Right hindlimb (tissue), 1 donor: ENCODE measurements at places on chromosomes 1 and 21.
A peak's percentile ranks its signal among the peaks of the same experiment; 100 is the strongest.

- DNase-seq = no peak
Measured at GRCh38 chr1:200786788-200787187, 48.1 kb downstream of the CAMSAP2 start.

GRCh38 chr21:16634515-16634914, 878.3 kb upstream of the CXADR start:
- no peak for DNase-seq

DNA sequence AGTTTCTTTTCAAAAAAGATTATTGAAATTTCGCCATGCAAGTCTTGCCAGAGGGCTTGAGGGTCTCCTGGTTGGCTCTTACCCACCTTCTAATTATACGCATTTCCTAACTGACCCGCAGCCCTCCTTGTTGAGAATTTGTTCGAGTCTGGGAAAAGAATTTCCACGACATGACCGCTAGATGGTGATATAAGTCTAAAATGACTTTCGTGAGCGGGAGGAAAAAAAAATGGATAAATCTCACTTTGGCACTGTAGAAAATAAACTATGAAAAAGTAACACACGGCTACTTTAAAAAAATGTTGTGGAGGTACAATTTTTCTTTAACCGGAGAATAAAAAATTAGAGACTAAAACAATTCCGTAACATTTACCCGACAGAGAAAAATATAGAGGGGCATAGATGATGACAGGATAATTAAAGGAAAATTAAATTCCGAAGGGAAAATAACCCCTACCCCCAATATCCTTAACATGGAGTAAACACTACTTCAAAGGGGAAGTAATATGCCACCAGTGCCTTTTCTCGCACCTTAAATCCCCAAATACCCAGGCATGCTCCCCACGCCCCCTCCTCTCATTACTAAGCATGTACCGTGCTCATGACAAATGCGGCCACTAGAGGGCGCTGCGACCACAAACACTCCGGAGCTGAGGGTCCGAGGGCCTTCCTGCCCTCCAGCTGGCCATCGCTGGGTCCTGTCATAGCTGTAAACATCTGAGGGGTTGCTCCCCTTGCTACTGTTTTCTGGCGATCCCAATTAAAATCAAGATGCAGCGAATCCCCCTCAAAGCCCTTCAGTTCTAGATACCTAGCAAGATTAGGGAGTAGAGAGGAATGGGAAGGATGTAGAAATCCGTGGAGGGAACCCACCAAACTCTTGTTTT, 266.9 kb downstream of the ASTN1 start:
- peak; percentile 68 for DNase-seq

DNA sequence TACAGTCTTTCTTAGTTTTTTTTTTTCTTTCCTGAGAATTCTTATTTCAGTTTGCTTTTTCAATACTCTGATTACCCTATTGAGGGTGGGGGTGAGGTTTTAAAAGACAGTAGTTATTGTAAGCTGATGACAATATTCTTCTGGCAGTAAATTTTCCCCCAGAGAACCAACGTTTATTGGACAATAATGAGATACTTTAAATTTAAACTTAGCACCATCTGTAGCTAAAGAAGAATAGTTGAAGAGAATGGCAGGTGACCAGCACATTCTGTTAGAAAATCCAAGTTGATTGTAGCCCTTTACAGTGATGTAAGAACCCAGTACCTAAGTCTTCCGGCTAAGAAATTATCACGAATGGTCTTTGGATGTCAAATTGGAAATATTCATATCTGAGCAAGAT, 364.6 kb upstream of the LYPLAL1 start:
- no peak for DNase-seq

- DNase-seq = no peak
Measured at GRCh38 chr1:179612361-179612760, 20.7 kb downstream of the TDRD5 start.

DNA sequence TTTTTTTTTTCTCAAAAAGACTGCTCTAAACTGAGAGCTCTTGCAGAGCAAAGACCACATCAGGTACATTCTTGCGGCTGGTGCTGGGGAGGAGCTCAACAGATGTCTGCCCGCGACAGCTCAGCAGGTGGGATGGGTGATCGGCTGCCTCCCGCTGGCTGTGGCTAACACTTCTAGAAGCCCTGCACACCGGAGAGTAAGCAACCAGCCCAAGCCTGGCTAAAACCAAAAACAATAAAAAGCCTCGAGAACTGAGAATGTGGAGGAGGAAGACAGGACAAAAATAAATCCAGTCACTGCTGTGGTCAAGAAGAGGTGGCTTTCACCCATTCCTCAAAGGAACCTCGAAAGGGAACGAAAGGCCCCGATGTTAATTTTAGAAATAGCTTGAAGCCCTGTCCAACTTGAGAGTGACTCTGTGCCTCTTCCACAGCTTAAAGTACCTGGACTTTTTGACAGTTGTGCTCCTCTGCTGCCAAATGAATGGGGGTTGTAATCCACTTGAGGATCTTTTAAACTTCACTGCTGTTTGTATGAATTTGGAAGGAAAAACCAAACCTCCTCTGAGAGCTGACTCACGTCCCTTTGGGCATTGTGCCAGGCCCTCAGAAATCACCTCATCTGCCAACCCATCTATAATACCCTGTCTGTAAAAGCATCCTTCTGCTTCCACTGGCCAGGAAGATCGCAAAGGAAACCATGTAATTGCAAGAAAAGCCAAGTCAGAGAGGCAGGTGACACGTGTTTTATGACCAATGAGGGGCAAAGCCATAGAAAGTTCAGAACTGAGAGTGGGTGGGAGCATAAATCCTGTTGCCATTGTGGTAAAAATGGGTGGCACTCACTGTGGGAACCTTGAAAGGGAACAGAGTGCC, 78.6 kb downstream of the KCNN3 start:
- peak; percentile 45 for DNase-seq

DNA sequence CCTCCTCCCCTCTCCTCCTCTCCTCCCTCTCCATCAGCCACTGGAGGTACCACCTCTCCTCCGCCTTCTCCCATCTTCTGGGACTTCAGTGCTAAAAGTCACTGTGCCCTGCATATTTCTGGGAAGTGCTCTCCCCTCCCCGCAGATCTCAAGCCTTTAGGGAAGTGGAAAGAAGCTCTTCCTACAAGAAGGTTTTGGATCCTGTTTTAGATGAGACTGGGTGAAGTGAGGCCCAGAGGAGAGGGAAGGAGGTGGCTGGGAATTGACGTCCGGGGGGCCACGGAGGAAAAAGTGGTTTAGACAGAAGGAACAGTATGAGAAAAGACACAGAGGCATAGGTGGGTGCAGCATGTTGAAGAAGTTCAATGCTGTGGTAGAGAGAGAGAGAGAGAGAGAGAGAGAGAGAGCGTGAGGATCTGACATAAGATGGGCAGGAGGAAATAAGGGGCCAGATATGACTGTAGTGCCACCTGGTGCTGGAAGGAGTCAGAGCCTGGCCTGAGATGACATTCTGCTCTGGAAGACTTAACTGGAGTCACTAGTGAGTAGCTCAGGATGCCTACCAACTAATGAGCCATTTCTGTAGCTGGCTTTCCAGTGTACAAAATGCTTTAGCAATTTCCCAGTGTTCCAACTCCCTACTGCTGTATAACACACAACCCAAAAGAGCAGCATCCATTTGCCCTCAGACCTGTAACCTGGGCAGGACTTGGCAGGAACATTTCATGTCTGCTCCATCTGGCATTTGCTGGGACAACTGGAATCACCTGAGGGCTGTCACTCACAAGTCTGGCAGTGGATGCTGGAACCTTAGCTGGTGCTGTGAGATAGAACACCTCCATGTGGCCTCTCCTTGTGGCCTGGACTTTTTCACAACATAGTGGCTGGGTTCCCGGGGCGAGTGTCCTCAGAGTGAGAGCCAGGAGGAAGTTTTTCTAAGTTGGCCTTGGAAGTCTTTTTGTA, 16.6 kb upstream of the ZSCAN20 start:
- DNase-seq = peak; percentile 63

GRCh38 chr1:187465441-187465840, 636.7 kb downstream of the PLA2G4A start:
- no peak for DNase-seq

DNA sequence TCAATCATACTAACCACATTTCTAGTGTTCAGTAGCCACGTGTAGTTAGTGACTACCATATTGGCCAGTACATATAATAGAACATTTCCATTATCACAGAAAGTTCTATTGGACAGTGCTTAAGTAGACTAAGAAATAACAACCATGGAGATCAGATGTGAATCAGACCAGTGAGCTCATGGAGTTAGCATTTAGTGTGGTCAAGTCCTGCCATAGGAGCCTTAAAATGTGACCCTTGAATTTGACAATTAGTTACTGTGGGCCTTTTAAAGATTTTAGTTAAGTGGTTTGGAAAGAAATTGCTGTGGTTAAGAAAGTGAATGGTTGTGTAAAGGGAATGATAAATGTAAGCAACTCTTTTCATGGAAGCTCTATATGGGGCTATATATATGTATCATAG, 123.4 kb downstream of the POU2F1 start:
- DNase-seq = no peak

GRCh38 chr1:29849038-29849750, 612.9 kb downstream of the PTPRU start:
- no peak for DNase-seq

GRCh38 chr1:203440771-203441170, 34.8 kb upstream of the PRELP start:
- peak; percentile 85 for DNase-seq

DNA sequence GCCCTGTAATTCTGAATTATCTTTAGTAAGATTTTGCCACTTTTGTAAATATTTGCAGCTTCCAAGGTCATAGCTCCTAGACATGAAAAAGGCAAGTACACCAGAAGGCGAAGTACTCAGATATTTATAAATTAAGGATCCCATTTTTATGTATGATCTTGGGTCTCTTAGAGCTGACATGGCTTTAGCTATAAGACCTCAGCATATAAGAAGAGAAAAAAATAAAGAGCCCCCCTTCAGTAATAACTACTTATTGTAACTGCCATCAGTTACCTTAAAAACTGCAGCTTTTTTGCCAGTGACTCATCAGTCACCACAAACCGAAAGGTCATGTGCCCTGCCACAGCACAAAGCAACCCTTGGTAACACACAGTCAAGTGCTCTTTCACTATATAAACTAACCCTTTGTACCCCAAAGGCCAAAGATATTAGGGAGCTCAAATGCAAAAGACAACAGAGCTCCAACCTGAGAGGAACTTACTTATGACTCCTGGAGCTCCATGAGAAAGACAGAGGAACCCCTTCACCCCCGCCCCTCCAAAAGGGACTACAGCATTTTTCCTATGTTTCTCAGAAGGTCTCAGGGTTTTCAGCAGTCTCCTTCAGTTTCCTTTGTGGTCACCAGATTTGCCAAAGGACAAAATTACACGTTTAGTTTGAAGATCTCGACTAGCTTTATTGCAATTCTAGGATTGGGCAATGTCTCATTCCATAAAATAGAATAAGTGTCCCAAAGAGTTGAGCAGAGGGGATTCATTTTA, 219.8 kb upstream of the DUSP10 start:
- no peak for DNase-seq
